Mucosa of gallbladder (tissue), 1 donor: ENCODE measurements at places on chromosomes 7 and 10.

GRCh38 chr7:920351-921070 lies 34.0 kb downstream of the ADAP1 start:
- no peak for DNase-seq

GRCh38 chr7:84187813-84188510 lies 6.6 kb downstream of the SEMA3A start:
- DNase-seq: no peak

- DNase-seq: no peak
These were observed 123.7 kb downstream of the KAT6B start for GRCh38 chr10:74949843-74950765.

GRCh38 chr10:29479081-29479925 lies 155.5 kb downstream of the SVIL start:
- no peak for DNase-seq

DNA sequence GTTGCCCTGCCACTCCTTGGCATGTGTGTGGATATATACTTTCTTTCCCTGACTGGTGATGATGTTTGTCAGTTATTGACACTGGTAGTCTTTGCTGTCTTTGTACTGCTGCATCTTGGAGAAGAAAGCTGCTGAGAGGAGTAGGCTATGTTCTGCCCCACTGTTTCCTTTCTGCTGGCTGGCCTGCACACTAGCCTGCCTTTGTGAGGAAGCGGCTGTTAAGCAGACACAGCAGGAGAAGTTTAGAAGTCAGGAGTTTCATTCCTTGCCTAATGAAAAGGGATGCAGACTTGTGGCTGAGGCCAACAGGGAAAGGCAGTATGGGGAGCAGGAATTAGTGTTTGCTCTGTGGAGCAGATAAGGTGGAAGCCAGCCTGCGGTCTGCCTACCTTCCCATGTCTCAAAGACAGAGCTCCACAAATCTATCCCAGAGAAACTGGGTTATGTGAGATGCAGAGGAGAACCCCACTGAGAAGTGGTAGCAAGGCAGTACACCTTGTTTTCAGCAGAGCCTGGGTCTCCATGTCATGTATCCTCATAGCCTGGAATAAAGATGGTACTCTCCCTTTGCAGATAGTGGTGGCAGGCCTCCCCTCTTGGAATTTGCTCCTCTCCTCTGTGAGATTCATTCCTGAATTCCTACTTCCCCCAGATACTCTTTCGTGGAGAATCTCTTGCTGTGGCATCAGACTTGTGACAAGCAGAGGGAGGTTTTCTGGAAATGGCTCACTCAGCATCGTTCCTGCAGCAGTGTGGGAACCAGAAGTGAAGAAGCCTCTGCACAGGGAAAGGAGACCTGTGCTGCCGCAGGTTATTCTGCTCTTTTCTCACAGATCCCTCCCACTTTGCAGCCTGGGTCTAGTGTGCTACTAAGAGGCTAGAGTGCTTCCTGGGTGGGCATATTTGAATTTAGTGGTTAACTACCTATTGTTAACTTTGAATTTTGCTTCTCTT lies 130.2 kb downstream of the LRRC4 start:
- no peak for DNase-seq

GRCh38 chr7:153682628-153683027 lies 369.6 kb upstream of the DPP6 start:
- DNase-seq: no peak

GRCh38 chr7:95788884-95789283 lies 16.5 kb downstream of the DYNC1I1 start:
- DNase-seq: no peak

DNA sequence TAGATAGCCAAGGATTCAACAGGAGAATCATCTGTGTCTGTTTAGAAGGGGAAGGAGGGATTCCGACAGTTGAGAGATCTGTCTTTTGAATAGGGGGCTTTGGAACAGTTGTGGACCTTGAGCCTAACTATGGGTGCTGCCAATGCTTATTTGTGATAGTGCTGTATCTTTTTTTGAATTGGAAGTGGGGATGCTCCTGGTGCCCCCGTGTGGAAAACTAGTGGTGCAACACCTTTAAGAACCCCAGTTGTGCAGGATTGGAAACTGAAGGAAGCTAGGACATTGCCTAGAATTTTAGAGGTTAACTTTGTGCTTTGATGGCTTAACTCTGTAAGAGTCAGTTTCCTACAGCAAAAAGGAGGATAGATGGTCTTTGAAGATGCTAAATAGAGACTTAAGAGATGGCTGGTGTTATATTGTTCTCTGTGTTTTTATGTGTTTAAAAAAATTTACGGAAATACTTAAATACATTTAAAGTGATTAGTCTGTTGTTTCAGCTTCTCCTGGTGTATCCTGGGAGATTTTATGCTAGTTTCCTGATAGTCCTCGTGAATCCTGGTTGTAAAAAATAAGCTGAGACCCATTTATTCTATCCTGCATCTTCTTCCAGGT lies 69.3 kb downstream of the AP3M1 start:
- peak; percentile 33 for DNase-seq

- no peak for DNase-seq
These were observed 10.5 kb upstream of the TEX36 start for GRCh38 chr10:125693524-125693847.

DNA sequence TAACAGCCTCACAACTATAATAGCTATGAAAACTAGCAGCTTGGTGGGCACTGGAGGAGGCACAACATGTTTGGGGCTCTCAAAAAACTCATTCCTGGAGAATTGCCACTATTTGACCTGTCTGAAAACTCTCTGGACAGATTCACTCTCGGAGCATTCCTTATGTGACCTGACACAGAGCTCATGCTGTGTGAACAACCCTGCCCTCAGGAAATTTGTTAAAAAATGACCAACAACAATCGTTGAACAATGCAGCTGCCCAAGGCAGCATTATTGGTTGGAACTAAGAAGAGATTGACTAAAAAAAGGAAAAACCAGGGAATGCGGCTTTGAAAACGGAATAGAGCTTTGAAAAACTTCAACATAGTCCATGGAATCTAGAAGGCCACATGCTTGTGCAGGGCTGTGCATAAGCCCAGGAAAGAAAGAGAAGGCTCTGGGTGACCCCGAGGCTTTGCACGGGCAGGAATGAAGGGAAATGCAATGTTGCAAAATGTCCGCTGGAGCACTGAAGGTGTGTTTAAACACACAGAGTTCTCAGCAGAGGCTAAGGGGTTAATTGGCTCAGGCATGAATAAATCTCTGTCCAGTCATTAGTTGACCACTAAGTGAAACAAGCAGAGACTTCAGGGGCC lies 52.8 kb downstream of the NAMPT start:
- no peak for DNase-seq

DNA sequence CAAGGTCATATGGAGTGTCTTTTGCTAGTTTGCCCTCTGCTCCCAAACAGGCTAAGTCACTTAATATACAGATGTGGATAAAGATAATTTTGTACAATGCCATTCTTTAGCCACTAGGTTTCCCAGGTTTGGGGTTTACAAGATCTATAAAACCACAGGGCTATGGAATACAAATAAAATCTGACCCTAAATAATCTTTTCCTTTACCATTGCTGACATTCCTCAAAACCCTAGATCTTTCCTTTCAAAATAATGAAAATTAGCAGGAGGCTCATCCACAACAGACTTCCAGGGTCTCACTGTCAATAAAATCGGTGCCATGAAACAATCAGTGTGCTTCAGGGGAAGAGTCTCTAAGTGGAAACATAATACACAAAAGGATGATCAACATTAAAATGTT lies 148.4 kb downstream of the CPEB3 start:
- no peak for DNase-seq

DNA sequence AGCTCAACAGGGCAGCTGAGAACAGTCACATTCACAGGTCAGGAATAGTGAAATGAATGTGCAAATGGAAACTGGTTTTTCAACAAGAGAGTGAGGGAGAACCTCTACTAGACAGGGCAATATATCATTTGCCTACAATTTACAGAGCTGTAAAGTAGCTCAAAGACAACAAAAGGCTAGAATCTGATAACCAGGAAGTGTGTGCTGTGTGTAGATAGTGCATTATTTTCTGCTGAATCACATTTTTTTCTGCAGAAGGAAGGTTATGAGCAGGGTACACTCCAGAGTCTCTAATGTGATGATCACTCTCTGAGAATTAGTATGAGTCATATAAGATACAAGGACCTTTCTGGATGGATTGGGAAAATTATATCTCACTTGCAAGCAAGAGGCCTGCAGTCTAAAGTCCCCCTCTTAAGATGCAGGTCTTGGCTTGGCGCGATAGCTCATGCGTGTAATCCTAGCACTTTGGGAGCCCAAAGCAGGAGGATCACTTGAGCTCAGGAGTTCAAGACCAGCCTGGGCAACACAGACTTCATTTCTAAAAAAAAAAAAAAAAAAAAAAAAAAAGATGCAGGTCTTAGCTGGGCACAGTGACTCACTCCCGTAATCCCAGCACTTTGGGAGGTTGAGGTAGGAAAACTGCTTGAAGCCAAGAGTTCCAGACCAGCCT lies 59.9 kb upstream of the COBL start:
- DNase-seq: no peak

DNA sequence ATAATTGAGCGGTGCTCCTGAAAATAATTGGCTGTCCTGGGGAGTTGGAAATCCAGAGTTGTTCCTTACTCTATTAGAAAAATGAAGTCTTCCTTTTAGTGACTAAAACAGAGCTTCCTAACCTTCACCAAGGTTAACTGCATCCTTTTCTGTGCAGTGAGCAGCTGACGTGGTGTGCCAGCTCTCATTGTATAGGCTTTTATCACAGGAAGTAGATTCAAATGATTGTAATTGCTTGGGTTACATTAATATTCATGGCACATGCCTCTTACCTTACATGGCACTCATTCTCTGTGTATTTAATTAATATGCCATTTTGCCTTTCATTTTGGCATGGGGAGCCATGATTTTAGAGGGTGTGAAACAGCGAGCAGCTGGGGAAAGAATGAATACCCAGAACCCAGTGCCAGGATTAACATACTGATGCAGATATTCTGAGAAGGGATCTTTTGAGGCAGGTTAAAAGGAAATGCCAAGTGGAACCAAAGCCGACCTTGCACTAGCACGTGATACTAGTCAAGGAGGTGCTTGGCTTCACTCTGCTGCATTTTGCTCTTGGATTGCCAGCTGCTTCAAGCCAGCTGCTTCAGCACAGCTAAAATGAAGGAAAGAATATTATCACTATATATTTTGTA lies 115.3 kb downstream of the ST7 start:
- DNase-seq: no peak

DNA sequence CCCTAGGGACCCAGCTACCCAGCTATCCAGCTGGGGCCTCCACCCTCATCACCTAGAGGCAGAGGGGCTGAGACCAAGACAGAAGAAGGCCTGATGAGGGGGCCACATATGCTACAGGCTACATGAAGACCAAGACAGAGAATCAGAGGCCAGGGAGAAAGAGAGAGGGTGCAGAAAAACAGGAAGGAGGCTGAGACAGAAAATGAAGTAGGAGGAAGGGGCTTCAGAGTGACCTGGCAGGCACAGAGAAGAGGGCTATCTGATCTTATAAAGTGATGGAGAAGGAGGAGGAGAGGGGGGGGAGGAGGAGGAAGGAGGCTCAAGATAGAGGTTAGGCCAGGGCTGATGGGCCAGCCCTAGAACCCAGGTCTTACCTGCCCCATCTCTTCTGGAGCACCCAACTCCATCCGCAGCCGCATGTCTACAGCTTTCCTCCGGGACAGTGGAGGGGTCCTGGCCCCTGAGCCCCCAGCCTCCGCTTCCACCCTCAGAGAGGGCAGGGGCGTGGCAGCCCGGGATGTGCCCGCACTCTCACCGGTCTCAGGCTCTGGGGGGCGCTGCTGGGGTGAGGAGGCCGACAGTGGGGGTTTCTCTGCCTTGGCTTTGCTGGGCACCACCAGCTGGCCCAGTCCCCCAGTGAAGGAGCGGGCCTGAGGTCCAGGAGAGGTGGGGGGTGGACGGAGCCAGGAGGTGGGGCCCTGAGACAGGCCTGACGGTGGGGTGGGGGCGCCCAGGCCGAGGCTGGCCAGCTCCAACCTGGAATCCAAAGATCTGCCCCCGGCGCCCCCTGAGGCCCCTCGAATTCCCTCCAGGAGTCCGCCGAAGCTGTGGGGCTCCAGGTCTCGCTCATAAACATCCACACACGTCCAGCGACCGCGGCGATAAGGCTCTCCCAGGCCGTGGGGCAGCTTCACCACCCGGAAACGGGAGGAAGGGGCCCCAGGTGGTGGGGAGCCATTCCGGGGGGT lies 1.8 kb downstream of the TSC22D4 start:
- DNase-seq: no peak
